ENCODE measurements at places on chromosomes 11 and 22.

DNA sequence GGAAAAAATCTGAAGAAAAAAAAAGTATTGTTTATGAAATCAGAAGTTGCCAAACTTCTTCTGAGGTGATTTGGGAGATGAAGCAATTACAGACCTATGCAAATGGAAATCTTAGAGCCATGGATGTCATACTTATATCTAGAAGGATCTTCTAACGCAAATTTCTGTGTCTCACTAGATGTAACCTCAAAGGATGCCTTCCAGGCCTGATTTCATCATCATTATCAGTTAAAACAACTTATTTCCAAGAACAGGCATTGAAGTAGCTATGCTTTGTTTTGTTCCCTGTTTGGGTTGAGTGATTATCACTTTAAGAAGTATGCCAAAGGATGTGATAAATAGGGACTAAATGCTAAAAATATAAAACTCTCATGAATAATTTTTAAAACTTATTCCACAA, 43.9 kb upstream of the ANGPTL5 start:
- DNase-seq = no peak

- DNase-seq = no peak
Measured at GRCh38 chr11:995044-995751, 41.3 kb downstream of the MUC6 start.

- no peak for DNase-seq
Measured at GRCh38 chr11:66902486-66903177, 45.8 kb downstream of the LRFN4 start.

DNA sequence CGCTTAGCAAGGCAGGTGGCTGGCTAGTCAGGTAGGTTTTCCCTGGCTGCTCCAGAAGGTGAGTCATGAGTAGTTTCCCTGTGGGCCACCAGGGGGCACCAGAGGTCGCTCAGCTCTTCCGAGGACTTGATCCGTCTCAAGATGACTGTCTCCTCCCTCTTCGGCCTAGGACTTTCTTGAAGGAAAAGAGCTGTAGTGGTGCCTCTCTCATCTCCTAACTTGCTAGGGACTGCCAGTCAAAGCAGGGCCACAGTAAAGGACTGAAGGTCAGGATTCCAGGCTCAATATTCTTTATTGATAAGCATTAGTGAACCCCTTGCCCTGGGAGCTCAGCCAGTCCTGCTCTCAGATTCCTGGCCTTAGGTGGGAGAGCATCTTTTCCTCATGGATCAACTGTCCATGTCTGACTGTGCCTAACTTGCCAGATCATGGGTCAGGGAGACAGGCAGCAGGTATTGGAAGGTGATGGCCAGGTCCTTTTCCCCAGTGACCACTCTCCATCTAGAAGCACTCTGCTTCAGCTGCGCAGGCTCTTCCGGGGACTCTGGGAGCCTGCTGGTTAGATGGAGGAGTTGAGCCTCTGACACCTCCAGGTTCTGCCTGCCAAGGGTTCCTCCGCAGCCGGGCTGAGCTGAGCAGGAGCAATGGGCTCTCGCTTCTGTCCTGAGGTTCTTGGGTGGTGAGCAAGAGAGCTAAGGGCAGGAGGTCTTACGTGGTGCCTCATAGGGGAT, 1.9 kb downstream of the POLD4 start:
- DNase-seq = no peak

DNA sequence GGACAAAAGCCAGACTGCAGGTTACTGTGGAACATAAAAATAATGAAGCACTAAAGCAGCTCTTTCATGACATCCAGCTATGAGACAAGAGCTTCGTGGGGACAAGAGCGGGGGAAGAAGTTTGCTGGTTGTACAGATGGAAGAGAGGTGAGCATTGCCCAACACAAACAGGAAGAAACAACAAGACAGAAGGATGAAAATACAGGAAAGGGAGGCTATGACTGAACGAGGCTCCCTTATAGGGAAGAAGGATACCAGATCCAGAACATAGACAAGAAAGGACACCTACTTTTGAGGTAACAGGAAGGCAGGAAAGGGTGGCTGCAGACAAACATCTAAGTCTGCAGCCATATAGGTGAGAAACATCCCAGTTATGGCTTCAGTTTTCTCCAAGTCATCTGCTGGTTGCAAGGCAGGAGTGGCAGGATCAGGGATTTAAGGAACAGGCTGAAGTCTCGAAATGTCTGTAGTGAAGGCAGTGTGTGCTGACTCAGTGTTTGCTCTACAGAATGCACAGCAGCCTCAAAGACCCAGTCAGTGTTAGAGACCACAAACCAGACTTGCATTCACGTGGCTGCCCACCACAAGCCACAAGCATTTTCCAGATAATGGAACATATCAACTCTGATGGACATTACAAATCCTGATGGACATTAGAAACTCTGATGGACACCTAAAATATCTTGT, 1.9 kb downstream of the CLTCL1 start:
- DNase-seq = no peak

GRCh38 chr11:26623076-26623659, 51.1 kb upstream of the MUC15 start:
- no peak for DNase-seq

- no peak for DNase-seq
Measured at GRCh38 chr22:30198921-30199320, 47.6 kb downstream of the LIF start.

DNA sequence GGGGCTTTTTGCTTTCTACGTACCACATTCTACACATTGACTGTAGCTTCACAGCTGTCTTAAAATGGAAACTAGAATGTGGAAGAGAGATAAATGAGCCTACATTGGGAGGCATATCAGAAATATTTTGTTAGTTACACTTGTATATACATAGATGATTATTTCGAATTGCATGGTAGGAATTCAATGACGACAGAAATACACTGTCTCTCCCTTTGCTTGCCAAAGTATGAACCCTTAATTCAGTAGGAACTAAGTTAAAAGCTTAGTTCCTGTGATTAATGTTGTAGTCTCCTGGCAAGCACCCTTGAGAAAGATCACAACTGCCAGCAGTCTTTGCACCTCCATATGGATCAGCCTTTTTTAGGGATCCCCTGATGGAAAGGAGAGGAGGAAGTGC, 10.1 kb downstream of the C11orf87 start:
- no peak for DNase-seq

- no peak for DNase-seq
Measured at GRCh38 chr22:20234314-20234682, 33.8 kb downstream of the RTN4R start.

GRCh38 chr11:44600839-44601383, 35.4 kb downstream of the CD82 start:
- no peak for DNase-seq

DNA sequence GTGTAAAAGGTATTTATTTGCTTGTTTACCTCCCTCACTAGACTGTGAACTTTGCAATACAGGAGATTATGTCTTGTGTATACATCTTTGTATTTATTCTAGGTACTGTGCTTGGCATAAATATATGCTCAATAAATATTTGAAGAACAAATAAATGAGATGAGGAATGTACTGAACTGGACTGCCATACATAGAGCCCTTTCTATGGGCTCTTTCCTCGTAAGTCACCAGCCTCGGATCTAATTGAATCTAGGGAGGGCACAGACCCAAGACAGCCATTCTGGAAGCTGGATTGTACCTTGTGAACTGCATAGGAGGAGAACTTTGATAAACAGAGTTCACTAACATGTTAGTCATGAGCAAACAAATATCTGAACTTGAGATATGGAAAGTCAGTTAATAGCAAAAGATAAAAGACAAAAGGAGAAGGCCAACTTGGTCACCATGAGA, 503.9 kb downstream of the INSC start:
- DNase-seq = no peak

DNA sequence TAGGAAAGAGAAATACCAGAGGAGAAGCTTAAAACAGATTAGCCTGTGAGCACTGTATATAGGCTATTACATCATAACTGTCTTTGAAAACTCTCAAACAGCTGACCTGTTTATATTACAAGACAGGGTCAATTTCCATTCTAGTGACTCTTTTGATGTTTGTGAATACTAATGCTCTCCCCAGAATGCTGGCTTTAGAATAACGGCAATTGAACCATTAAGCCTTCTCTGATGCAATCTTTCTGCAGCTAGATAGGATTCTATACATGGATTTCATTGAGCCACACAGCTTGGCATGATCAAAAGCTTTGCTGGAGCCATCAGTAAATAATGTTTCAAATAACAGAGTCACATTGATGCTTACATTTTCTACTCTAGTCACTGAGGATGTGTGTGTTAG, 122.7 kb upstream of the FAT3 start:
- DNase-seq = no peak

- DNase-seq = no peak
Measured at GRCh38 chr22:36465232-36466021, 16.0 kb downstream of the TXN2 start.

- DNase-seq = no peak
Measured at GRCh38 chr22:31343235-31344191, 2.6 kb downstream of the PATZ1 start.

- DNase-seq = no peak
Measured at GRCh38 chr11:132122735-132123134, 752.3 kb downstream of the NTM start.

DNA sequence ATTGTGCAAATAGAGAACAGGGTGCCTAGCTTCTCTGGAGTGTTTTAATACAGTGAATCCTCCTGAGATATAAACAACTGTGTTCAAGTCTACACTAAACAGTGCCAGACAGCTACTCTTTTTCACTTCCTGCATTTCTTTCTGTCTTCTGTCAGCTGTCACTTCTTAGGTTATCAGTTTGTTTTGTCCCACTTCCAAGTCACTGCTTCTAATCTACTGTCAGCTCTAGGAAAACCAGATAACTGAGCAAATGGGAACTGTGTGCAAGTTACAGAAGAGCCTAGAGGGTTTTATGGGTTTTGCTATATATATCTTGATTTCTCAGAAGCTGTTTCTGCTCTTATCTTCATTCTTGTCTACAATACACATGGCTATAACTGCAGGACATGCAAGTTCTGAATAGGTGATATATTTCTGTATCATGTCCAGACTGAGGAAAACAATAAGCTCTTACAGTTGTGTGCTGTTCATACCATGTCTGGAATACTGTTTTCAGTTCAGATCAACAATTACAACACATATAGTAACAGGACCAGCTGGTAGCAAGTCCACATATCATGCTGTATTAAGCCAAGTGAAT, 5.8 kb downstream of the PITPNB start:
- no peak for DNase-seq

GRCh38 chr22:40183029-40183581, 5.4 kb downstream of the TNRC6B start:
- no peak for DNase-seq

DNA sequence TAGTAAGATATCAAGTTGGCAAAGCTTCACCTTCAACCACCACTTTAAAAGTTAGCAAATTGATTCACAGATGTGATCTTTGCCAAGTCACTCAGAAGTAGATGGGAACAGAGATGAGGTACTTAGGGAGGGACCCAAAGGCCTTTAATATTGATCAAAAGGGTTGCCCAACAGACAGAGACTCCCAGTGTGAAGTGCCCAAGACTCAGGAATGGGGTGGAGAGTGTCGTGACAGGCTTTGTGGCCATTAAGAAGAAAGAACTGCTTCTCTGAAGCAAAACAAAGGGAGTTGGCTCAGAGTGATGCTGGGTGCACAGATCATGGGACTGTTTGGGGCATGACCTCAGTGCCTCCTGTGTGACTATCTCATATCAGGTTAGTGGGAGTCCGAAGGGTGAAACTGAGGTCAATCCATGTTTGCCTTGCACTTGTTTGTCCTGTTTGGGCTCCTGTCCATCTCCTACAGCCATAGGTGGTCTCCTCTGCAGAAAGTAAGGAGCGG, 132.3 kb downstream of the APIP start:
- DNase-seq = no peak

All from stimulated activated CD8-positive, alpha-beta memory T cell treated with anti-CD3 and anti-CD28 coated beads, Interleukin-7, amount 100 ng/mL, for 24 hours (primary cell).